ENCODE measurements at places on chromosomes 16 and 17.

DNA sequence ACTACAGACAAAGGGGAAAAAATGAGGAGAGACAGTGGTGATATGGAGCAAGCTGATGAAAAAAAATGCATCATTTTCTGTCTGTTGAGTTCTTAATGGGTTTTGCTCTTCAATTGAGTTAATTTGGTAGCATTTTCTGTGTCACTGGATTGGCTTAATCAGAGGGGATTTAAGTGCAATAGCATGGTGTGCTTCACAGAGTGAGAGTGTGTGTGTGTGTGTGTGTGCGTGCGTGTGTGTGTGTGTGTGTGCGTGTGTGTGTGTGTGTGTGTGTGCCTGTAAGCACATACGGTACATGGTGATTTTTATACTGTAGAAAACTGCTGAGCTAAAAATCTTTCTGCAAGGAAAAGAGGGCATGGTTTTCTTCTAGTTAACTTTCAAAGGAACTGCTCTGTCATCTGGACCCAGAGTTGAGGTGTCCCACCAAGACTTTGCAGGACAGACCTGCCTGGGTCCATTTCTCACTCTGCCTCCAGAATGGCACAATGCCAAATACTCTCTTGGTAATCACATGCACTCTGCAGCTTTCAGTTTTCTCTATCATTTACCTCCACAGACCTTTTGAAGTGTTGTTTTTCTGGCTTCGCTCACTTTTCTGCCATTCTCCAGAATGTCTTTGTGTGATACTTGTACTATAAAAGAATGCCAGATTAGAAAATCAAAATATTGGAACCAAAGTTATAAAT lies 952.6 kb upstream of the SOX9 start:
- DNase-seq = no peak

- no peak for DNase-seq
Observed at GRCh38 chr16:19997264-19997663, 76.4 kb downstream of the GPR139 start.

DNA sequence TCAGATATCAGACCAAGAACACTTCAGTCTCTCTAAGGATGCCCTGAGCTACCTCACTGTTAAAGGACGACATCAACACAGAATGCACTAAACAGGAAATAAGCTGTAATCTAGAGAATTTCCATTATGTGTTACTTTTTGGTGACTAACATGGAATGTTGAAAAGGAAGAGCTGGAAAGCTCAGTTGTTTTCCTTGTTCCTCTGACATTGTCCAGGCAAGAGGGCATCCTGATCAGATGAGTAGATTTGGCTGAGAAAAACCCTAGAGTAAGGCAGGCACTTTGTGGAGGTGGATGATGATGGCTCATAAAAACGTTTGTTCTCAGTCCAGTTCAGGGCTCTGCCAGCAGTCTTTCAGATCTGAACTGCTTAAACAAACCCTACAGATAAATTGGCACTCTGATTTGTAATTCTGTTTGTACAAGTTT lies 34.0 kb downstream of the DGKE start:
- no peak for DNase-seq

DNA sequence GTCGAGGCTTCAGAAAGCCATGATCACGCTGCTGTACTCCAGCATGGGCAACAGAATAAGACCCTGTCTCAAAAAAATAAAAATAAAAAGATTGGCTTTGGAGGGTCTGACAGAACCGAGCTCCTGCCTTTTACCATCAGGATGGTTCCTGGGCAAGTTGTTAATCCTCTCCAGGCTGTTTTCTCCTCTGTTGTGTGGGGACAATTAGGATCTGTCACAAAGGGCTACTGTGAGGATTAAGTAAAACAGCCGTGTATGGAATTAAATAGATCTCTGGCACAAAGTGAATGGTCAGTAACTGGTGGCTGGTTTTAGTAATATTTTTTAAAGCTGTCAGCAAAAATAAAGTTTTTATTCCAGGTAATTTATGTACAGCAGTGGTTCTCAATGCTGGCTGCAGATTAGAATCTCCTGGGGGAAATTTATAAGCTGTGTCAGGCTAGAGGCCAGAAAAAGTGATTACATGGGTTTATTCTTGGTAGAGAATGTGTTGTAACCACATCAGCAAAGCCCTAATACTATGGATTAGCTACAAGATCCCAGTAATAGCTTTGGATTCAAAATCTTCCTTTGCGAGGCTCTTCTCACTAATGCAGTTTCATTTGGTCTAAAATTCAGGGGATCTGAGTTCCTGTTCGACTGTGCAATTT lies 47.2 kb downstream of the GPRC5B start:
- DNase-seq = no peak

GRCh38 chr16:14015948-14016347 lies 55.2 kb upstream of the MRTFB start:
- no peak for DNase-seq

DNA sequence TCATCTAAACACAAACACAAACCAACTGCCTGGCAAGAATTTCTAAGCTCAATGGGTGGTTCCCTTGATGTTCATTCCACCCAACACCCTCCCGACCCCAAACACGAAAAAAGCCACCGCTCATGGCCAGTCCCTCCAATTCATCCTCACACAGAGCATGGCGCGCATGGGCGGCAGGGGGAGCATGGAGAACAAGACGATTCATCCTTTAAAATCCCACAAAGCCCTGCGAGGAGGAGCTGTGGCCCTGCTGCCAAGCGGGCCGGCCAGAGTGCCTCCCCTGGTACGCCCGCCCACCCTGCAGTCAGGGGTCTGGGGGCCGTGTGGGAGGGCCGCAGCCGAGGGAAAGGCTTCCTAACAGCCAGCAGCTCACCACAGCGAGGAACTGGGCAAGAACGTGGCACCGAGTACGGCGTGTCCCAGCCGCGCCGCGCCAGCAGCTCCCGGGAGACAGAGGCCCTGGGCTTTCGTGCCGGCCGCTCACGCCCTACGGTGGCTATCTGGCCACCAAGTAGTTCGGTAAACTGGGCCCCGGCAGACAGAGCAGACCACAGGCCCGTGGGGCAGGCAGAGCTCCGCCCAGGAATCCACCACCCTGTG lies 60.9 kb downstream of the KLHDC4 start:
- no peak for DNase-seq

DNA sequence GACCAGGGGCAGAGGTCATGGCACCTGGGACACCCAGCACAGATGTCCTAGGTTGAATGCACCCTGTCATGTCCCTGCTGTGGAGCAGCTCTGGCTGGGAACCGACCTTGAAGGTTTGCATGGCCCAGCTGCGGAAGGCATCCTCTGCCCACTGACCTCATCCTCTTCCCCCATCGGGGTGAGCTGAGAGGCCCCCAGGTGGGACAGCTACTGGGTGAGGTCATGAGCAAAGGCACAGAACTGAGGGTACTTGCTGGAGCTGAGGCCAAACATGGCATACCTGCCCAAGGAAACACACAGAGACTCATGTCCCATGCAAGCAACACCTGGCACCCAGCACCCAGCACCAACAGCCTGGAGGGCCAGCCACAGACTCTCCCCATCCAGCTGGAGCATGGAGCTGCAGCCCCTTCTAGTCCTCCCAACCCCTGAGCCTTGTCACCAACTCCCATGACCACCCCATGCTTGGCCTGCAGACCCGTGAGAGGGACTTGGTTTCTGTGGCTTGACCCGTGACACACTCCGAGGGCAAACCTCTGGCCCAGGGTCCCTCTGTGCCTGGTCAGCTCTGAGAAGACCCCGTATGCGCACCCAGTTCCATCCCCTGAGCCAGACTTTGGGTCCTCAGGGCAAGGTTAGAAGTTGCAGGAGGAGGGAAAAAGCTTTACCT lies 33.1 kb downstream of the LGALS9 start:
- DNase-seq = no peak

GRCh38 chr17:3890082-3890877 lies 2.6 kb downstream of the CAMKK1 start:
- no peak for DNase-seq

DNA sequence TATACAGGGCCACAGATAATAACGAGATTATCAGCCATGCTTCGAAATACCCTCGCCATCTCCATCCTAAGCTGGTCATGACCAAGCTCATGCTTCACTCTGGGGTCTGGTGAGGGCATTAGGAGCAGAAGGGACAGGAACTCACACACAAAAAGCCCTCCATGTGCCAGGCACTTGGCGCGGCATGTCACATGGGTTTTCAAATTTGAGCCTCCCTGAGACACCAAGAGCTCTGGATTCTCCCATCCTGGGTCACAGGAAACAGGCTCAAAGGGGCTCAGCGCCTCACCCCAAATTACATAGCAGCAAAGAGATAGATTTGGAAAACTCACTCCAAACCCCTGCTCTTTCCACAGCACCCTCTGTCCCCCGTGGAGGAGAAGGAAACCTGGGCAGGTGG lies 239.5 kb downstream of the GSG1L start:
- DNase-seq = no peak

- DNase-seq = no peak
Observed at GRCh38 chr16:55728797-55729196, 73.0 kb downstream of the SLC6A2 start.

GRCh38 chr17:80491478-80492342 lies 15.3 kb upstream of the NPTX1 start:
- DNase-seq = no peak

DNA sequence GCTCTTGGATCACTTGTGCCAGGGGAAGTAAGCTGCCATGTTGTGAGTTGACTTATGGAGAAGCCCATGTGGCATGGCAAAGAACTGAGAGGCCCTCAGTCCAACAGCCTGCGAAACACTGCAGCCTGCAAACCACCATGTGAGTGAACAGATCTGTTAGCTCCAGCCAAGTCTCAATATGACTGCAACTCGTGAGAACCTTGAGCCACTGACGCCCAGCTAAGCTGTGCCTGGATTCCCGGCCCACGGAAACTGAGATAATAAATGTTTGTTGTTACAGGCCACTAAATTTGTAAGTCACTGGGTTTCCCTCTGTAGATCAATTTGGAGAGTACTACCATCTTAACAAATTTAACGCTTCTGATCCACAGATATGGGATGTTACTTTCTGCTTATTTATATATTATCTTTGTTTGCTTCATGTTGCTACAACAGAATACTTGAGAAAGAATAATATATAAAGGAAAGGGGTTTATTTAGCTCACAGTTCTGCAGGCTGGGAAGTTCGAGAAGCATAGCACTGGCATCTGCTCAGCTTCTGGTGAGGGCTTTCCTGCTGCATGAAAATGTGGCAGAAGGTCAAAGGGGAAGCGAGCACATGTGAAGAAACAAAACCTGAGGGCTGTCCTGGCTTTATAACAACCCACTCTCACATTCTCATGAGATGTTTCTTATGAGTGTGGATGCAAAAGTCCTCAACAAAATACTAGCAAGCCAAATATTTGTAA lies 29.4 kb upstream of the ATP2A3 start:
- DNase-seq = no peak

DNA sequence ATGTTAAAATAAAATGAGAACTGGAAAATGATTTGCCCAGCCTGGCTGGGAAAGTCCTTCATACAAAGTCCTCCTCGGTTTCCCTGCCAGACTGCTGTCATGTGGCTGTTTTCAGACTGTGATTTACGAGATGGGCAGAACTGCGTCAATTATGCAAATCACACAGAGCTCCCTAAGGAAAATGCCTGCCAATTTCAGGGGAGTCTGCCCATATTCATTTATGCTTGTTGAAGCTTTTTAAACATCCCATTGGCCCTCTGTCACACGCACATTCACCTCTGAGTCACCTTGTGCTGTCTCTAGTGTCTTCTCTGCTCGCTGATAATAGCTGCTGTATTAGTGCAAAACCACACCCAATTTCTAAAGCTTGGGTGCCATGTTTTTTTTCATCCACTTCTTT lies 81.7 kb upstream of the FAM20A start:
- no peak for DNase-seq

- DNase-seq = no peak
Observed at GRCh38 chr17:40311575-40311974, 2.6 kb downstream of the RARA start.

DNA sequence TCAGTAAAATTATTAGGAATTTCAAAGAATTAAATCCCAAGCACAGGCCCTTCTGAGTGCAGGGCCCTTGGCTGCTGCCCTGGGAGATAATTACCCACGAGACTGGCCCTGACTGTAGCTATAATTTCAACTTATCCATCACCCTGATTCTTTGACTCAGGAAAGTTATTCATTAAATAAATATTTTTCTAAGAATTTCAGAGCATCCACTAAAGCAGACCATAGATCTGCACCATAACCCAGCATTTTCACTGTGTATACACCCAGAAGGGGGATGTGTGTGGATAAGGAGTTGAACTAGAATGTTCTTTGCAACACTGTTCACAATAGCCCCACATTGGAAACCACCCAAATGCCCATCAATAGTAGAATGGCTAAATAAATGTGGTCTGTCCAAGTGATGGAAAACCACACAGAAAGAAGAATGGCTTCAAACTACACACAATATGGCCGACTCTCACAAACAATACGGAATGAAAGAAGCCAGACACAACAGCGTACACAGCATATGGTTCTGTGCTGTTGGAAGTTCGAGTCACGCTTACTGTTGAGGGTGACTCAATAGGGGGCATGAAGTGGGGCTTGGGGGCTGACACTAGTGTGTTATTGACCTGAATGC lies 33.9 kb upstream of the MEAK7 start:
- DNase-seq = no peak

DNA sequence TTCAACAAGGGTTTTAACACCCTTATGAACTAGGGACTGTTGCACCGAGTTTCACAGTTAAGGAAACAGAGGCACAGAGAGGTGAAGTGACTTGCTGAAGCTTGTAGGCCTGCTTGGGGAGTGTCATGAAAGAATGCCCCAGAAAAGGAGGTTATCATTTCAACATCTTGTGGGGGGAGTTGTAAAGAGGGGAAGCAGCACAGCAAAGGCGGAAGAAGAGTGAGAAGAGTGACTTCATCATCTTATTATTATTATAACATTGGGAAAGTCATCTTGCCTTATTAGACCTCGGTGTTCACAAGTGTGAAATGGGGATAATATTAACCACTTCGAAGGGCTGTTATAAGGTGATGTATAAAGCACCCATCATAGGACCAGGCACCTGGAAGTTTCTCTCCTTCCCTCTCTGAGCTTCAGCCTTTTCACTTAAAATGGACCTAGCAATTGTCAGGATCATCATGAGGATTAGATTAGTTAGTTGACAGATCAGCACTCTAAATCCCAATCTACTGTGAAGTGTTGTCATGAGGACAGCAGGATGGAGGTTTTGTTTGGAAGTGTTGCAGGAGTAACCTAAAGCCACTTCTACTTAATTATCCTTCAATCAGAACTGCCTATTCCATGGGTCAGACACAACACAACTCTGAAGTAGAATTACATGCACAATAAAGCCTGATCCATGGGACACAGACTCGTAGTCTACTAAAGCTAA lies 2.3 kb downstream of the CCL4 start:
- no peak for DNase-seq

DNA sequence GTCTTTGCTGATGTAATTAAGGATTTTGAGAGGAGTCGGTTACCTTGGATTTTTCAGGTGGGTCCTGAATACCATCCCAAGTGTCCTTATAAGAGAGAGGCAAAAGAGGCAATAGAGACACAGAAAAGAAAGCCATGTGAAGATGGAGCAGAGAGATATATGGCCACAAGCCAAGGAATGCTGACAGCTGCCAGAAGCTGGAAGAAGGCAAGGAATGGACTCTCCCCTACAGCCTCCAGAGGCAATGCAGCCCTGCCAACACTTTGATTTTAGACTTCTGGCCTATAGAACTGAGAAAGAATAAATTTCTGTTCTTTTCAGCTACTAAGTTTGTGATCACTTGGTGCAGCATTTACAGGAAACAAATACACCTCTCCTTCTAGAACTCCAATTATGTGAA lies 8.2 kb upstream of the RNFT1 start:
- DNase-seq = no peak

GRCh38 chr17:67992548-67993152 lies 3.6 kb downstream of the C17orf58 start:
- DNase-seq = no peak
